ENCODE measurements at places on chromosomes 5 and 9.

DNA sequence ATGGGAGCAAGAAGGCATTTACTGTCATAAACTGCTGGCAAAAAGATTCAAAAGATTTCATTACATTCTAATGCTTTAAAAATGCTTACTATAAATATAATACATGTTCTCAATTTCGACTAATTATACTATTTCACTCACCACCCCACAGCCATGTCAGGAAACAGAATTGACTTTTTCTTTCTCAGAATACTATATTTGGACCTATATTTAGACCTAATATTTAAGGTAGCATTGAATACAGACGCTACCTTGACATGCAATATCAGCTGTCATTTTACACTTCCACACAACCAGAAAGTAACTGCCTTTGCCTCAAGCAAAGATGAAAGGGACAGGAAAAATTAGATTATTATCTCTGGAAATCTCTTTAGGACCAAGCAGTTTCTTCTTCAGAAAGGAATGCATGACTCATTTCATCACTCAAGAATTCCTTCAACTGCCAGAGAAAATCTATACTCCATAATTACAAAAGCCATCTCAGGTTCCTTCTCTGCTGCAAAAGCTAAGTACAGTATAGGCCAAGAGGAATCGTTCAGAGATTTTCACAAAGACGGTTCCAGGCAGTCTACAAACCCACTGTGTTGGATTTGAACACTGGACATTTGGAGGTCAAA lies 11.8 kb upstream of the UBE2QL1 start:
- DNase-seq, result no peak

GRCh38 chr9:107307331-107307730 lies 24.3 kb downstream of the RAD23B start:
- DNase-seq, result no peak

GRCh38 chr5:5419291-5420210 lies 2.9 kb upstream of the ICE1 start:
- no peak for DNase-seq

DNA sequence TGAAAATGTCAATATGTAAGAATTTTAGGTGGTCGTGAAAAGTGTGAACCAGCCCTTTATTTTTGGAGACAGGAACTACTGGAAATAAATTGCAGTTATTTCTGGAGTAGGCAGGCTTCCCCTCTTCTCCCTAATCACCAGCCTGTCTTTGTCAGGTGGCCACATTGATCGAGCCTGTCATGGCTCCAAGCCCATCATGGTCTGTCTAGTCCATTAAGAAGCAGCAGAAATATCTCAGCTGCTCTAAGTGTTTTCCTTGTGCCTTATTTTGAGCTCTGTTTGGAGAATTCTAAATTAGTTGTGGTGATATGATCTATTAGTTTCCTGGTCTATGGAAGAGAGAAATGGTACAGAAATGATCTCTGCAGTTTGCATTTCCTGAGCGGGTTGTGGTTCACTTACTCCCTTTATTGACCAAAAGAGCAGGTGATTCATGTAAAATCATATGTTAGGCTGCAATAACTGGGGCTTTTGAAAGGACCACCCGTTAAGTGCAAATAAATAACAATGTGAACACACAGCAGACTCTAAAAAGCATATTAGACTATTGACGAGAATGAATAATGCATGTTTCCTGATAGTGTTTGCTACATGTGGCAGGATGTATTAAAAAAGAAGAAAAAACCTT lies 42.3 kb downstream of the BASP1 start:
- DNase-seq, result no peak

GRCh38 chr9:34133436-34133949 lies 7.0 kb upstream of the DCAF12 start:
- no peak for DNase-seq

GRCh38 chr5:166493612-166494011 lies 1797.8 kb upstream of the WWC1 start:
- no peak for DNase-seq

- DNase-seq, result no peak
These were observed 24.9 kb upstream of the SLCO6A1 start for GRCh38 chr5:102523541-102524175.

GRCh38 chr5:148826053-148826738 lies at the start of gene ADRB2:
TSS of gene ADRB2 (plus strand) at chr5:148826611. CDS start at chr5:148826832, 221 bp downstream.
- DNase-seq, result peak; percentile 78

DNA sequence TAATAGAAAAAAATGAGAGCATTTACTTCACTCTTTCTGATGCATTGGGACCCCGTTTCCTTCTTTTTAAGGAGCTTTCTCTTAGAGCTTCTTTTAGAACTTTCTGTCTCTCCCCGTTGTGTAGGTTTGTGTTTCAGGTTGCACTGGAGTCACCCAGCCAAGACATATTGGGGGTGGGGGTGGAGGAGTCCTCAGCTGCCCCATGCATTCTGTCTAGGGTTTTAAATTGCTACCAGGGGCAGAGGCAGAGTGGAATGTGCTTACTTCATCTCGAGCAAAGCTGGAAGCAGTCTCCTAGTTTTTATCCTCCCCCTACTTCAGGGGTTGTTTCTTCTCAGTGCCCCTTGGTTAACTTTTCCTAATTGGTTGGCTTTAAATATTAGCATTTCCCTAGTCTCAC lies 9.4 kb downstream of the OR2K2 start:
- no peak for DNase-seq

DNA sequence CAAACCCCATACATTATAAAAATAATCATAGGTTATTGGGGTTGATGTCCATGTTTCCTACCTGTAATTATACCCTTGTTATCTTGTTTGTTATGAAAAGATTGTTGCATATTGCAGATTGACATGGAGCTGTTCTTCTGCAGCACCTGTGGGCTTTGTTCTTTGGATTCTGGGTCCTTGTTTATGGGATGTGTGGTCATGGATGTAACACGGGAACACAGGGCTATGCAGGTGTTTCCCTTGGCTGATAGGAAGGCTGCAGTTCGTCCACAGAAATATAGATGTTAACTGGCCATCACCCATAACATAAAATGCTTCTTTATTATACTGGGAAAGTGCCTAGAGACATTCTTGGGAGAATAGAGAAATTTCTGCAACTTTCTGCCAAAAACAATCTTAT lies 77.9 kb downstream of the FBXL7 start:
- DNase-seq, result no peak

- DNase-seq, result no peak
These were observed 39.4 kb downstream of the PIP5K1B start for GRCh38 chr9:68744426-68744825.

- DNase-seq, result no peak
These were observed 208.8 kb downstream of the TLE4 start for GRCh38 chr9:79780559-79780958.

GRCh38 chr5:152378730-152379129 lies 26.3 kb downstream of the NMUR2 start:
- no peak for DNase-seq

- no peak for DNase-seq
These were observed 46.5 kb upstream of the IRX2 start for GRCh38 chr5:2797981-2798380.

- no peak for DNase-seq
These were observed 32.8 kb upstream of the SEMA4D start for GRCh38 chr9:89530726-89531125.

DNA sequence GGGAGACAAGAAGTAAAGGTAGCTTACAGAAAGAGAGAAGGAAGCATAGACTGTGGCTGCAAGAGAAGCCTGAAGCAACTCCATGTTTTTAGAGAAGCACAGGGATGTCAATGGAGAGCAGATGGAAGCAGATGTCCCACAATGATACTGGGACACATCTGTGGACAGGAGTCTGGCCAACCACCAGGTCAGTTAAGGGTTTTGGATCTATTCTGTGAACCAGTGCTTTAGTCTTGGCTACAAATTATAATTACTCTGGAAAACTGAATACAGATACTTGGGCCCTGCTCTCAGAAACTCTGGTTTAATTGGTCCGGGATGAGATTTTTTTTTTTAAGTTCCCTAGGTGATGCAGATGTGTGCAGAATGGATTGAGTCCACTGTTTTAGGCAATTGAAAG lies 592.8 kb downstream of the CSNK1G3 start:
- no peak for DNase-seq

DNA sequence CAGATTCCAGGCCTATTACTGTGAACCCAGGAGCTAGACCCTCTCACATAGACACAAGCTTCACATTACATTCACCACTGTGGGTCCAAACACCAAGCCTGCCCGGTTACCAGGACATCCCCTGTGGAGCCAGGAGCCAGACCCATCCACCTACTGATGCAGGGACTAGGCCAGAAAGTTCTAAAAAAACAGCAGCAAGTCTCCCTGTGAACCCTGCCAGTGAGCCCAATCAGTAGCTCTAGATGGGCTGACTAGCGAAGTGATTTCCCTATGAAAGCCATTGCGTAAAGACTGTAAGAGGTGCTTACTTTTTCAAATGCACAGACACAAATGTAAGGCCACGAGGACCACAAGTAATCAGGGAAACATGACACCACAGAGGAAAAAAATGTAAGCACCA lies 352.3 kb downstream of the TMEM161B start:
- no peak for DNase-seq

DNA sequence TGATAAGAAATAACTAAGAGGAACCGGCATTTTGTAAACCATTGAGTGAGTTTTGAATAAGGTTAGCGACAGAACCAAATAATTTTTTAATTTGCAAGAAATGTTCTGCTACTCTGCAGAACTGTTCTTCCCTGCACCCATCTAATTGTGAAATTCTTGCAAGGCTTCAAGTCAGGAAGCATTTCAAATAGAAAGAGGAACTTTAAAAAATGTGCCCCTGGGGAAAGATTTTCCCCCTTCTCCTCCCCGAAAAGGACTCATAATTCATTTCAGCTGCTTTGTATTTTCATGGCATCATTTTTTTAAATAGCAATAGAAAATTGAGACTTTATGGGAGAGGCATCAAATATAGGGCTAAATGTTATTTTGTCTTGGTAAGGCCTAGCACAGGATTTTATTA lies 180.9 kb upstream of the ANKRD55 start:
- no peak for DNase-seq

DNA sequence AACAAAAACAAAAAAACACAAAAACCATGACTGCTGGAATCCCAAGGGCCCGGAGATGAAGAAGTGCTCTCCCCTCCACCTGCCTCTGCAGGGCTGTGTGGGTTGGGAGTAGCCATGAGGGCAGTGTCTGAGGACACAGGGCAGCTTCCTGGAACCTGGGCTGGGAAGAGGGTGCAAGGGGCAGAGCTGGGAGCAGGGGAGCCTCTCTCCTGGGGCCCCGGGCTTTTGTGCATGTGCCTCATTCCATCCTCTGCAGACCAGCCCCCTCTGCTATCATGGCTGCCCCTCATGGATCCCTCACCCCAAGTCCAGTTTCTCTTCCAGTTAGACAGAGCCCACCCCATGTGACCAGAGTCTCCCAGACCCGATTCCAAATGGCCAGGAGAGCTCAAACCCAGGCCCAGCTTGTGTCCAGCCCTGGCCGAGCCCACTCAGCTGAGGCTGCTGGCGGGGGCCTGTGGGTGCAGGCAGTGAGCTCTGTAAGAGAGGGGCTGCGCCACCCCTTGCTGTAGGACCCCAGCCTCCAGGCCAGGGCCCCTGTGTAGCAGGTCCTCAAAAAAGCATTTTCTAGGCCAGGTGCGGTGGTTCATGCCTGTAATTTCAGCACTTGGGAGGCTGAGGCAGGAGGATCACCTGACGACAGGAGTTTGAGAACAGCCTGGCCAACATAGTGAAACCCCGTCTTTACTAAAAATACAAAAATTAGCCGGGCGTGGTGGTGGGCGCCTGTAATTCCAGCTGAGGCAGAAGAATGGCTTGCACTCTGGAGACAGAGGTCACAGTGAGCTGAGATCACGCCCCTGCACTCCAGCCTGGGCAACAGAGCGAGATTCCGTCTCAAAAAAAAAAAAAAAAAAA lies 44.5 kb downstream of the PLPP7 start:
- DNase-seq, result no peak

DNA sequence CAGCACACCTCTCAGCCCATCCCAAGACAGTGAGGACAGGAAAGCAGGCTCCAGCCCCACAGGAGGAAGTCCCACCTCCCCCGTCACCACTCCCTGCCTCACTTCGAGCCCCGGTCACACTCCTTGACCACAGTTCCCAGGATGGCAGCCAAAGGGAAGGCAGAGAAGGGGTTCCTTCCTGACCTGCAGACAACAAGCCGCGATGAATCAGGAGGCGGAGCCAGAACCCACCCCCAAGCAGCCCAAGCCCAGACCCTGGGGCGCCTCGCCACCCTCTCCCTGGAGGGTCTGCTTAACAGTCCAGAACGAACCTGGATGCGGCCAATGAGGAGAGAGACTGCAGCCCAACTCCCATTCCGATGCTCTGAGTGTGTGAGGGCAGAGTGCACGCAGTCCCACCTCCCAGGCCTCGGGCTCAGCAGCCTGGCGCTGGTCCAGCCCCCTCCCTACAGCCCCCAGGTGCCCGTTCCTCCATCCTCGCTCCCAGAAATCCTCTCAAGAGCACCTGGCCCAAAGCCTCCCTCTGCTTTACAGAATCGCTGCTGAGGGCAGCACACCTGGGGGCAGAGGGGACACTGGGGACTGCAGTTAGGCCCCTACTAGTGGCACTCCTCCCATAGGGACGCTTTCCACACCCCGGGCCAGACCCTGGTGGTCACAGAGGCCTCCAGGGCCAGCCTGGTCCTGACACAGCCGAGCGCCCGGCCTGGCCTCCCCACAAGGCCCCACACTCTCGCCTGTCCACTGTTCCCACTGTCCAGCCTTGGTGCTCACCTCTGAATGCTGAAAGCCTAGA lies 69.6 kb upstream of the LRRTM2 start:
- DNase-seq, result no peak

DNA sequence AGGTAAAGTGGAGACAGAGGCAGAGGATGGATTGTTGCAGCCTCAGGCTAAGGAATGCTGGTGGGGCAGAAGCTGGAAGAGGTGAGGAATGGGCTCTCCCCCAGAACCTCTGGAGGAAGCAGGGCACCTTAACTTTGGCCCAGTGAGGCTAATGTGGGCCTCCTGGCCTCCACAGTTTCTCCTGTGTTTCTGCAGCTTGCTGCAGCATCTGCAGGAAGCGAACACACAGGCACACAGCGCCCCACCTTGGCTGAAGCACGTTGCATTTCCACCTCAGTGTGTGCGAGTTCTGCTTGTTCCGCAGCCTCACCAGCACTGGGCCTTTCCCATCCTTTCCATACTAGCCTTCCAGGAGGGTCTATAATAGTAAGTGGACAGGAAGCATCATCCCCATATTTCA lies 27.2 kb upstream of the ASS1 start:
- DNase-seq, result no peak

DNA sequence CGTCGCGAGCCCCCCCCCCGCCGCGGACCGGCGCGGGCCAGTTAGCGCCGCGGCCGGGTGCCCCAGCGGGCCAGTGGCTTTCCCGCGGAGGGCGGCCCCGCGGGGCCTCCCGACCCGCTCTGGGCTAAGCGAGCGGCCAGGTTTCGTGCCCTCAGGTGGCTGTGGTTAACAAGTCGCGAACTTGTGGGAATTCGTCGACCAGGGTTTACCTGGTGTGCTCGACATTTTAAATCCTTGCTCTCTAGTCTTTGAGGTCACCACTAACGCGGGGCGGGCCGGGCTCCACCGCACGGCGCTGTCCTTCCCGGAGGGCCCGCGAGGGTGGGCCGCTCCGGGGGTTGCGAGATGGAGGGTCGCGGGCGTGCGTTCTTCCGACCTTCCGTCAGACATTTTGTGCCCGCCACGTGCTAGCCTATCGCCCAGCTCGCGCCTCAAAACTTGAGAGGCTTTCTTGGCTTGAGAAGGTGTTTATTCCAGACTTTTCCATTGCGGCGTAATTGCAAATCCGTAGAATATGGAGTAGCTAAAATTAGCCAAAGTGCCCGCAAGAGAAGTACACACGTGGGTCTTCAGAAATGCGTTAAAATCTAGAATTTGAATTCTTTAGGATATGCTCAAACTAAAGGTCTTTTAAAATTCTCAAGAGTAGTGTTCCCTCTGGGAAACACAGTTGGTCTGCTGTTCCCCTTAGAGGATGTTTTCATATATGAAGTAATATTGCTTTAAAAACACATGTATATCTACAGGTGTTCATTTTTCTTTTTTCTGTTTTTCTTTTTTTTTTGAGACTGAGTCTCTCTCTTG lies 2.1 kb downstream of the ANP32B start:
- DNase-seq, result no peak

GRCh38 chr5:3102531-3102930 lies 351.1 kb upstream of the IRX2 start:
- DNase-seq, result no peak

Data from NCI-H1436 (cell line).